Omental fat pad (tissue), 4 donors: ENCODE measurements at places on chromosomes 13 and 19.

GRCh38 chr19:22619371-22619770 lies 14.8 kb upstream of the ZNF492 start:
- DNase-seq, result no peak

DNA sequence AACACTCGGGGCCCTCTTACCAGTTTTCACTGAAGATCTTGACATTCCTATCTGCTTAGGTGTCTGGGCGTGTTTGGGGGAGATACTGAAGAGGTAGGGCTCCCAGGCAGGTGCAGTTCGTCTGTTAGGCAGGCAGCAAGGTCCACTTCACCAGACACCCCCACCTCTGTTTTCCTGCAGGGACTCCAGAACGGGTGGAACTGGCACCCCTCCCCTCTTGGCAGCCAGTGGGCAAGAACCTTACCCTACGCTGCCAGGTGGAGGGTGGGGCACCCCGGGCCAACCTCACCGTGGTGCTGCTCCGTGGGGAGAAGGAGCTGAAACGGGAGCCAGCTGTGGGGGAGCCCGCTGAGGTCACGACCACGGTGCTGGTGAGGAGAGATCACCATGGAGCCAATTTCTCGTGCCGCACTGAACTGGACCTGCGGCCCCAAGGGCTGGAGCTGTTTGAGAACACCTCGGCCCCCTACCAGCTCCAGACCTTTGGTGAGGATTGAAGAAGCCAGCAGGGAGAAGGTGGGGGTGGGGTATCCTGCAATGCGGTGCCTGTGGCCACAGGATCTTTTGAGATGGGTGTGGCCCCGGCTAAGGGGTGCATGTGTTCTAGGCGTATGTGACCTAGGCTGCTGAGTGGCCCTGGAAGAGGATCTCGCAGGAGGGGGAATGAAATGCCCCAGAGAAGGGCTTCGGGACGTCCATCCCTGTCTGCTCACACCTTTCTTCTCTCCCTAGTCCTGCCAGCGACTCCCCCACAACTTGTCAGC lies 3.3 kb upstream of the ICAM4 start:
- no peak for DNase-seq

DNA sequence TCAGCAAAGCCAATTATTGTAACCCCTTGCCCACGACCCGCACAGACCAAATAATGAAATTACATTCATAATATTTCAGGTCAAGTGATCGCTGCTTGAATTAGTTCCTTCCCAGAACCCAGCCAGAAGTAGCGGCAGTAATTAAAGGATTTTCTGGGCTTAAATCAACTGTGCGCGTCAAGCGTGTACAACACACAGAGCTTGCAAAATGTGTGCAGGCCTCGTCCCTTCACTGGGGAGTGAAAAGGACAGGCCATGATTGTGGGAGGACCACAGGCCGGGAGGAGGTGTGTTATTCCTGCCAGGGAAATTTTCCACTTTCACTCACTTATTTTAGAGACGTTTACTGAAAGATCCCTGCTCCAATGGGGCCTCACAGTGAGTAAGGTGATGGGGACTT lies 84.9 kb downstream of the CHST8 start:
- no peak for DNase-seq

GRCh38 chr19:34173193-34173956 lies 1.1 kb downstream of the LSM14A start:
- DNase-seq, result no peak

GRCh38 chr13:47632311-47632710 lies 368.8 kb downstream of the SUCLA2 start:
- DNase-seq, result no peak

- DNase-seq, result no peak
Measured at GRCh38 chr13:66558506-66558905, 671.6 kb downstream of the PCDH9 start.

DNA sequence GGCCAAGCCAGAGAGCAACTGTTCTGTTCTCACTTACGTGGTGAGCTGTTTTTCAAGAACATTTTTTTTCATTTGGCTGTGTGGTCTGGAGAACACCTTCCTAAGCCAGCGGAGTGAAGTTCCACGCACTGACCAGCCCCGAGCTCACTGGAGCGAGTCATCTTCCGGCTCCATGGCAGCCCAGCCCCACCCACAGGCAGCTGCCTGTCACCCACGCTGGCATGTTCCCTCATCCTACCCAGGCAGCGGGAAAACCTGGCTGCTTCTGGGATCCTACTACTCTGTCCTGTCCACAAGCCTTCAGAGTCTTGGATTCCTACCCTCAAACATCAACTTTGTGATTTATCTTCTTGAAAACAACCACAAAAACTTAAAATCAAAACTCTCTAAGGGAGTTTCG lies 76.2 kb downstream of the GGACT start:
- DNase-seq, result no peak

DNA sequence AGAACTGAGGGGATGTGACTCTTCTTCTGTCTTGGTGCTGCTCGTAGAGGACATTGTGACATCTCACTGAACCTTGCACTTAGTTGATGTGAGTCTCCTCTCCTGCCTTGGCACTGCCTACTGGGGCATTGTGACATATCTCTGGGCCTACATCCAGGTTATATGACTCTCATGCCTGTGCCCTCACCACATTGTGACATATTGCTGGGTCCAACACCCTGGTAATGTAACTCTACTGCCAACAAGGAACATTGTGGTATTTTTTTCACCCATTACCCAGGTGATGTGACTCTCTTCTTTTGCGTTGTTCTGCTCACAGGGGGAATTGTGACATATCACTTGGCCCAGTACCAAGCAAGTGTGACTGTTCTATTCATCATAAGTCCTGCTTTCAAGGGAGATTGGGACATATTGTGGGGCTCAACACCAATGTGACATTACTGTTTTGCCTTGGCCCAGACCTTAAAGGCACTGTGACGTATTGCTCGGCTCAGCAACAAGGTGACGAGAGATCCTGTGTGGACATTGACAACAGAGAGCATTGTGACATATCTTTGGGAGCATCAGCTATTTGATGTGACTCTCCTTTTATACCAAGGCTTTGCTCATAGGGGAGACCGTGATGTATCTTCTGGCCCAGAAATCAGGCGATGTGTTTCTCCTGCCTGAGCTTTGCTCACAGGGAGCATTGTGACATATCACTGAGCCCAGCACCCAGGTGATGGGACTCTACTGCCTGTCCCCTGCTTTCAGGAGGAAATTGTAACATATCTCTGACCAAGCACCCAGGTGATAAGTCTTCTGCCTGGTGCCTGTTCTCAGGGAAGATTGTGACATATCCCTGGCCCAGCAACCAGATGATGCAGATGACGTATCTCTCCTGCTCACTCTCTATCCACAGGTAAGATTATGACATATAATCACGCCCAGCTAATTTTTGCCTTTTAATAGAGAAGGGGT lies 12.2 kb upstream of the ZNF429 start:
- DNase-seq, result no peak

DNA sequence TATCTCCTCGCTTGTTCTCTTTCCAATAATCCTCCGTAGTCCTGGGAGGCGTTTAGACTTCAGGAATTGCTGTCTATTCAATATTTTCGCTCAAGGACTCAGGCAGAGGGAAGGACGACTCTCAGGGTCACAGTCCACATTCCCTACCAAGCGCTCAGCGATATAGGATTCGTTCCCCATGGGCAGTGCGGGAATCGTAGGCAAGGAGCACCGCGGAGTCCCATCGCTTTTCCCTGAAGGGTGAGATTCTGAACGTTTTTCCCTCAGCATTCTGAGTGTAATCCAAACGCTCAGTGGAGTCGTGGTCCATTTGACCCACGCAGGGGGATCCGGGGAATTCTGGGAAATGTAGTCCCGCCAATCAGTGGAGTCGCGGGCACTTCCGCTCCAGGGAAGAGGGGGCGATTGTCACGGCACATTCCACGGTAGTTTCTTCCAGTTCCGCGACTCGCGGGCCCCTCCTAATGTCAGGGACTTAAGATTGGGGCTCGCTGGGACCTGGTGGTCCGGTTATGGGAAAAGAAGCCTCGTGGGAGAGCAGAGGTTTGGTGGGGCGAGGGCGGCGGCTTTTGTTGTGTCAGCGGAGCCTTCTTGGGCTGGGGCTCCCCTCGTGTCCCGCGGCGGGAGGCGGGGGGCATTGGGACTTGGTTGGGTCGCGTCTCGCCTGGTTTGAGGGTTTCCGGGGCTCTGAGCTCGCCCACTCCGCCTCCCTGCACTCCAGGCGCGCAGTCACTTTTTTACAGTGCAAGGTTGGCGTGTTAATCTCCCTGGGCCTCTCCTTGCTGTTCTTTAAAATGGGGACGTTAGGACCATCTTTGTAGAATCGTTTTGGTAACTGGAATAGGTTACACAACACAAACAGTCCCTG lies at the start of gene ZNF234:
ZNF234 (plus strand) TSS at position 364 of the 868 bp plus-strand sequence. CDS start 3,079 bp downstream, outside the sequence.
- peak; percentile 57 for DNase-seq

GRCh38 chr13:46745706-46746105 lies 51.3 kb downstream of the ESD start:
- no peak for DNase-seq

DNA sequence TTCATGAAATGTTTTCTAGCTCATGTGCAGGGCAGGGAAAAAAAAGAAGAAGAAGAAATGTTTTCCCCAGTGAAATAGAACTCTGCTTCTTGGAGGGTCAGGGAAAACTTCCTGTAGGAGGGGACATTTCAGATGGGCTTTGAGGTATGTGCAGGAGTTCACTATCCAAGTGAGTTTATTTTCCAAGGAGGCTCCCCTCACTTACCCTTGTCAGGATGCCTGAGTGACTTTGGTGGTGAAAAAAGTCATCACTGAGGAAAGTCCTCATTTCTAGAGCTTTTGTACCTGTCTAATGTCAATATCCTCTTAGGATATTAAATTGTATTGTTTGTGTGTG lies 656 bp upstream of the C3 start:
- no peak for DNase-seq

- no peak for DNase-seq
Measured at GRCh38 chr13:20151016-20151415, 9.8 kb downstream of the GJA3 start.

- no peak for DNase-seq
Measured at GRCh38 chr13:111597618-111598017, 277.2 kb downstream of the TEX29 start.

GRCh38 chr13:94030415-94031119 lies 448.9 kb downstream of the DCT start:
- DNase-seq, result no peak

DNA sequence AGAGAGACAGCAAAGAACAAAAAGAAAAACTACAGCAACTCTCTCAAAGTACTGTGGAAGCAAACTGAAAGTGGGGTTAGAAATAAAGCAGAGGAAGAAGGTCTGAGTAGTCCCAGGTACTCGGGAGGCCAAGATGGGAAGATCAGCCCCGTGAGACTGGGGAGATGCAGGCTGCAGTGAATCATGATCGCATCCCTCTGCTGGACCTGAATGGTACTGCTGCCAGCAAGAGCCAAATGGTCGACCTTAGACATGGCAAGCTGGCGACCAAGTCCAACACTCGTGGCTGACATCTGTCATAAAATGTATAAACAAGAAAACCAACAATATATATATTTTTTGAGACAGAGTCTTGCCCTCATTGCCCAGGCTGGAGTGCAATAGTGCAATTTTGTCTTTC lies 33.7 kb upstream of the ZNF724 start:
- peak; percentile 35 for DNase-seq

GRCh38 chr13:38463048-38463447 lies 113.4 kb downstream of the UFM1 start:
- no peak for DNase-seq

DNA sequence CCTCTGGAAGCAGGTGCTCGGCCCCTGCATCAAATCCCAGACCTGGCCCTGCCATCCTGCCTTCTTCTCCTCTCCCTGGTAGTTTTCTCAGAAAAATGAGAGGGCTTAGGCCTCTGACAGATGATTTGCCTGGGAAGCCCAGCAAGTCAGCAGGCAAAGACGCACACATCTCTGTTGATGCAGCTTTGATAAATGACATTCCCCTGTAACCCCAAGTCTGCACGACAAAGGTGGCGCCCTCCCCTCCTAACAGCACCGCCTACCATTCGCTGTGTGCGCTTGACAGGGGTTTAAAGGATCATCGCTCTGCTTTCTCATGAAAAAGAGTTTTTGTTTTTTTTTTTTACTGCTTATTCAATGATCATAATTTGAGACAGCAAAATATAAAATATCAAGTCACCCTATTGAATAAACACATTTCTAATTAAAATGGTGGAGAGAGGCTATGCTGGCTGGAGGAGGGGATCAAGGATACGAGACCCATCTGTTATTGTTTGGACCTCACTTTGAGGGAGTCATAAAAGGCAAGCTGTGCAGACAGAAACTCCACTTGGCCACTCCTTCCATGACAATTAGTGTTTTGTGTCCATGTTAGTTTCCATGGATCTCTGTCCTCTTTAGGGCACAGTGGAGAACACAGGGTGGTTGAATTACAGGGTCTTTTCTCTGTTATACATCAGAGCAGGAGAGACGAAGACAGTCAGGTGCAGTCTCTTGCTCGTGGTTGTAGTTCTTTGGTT lies 126.1 kb downstream of the FGF9 start:
- no peak for DNase-seq
